Activated T-cell treated with anti-CD3 and anti-CD28 coated beads, Interleukin-2, amount 50 U/mL, for 4 hours (primary cell): ENCODE measurements at places on chromosomes 16 and 17. TPM values are rescaled to one million over a fixed set of nuclear protein-coding genes. Genes with fewer than 3 reads are reported as not detected.

DNA sequence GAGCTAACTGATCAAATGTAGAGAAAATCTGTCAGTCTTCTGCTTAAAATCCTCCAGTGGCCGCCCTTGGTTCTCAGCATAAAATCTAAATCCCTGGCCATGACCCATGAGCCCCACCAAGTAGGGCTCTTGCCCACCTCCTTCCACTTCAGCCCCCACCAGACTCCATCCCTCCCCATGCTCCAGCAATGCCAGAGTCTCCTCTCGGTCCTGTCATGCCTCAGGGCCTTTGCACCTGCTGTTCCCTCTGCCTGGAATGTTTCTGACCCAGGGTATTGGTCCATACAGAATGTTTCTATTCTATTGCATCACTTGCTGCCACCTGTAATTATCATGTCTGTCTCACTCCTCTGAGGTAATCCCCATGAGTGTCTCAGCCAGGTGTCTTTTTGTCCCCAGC, 22.4 kb downstream of the FA2H start:
- no peak for DNase-seq

DNA sequence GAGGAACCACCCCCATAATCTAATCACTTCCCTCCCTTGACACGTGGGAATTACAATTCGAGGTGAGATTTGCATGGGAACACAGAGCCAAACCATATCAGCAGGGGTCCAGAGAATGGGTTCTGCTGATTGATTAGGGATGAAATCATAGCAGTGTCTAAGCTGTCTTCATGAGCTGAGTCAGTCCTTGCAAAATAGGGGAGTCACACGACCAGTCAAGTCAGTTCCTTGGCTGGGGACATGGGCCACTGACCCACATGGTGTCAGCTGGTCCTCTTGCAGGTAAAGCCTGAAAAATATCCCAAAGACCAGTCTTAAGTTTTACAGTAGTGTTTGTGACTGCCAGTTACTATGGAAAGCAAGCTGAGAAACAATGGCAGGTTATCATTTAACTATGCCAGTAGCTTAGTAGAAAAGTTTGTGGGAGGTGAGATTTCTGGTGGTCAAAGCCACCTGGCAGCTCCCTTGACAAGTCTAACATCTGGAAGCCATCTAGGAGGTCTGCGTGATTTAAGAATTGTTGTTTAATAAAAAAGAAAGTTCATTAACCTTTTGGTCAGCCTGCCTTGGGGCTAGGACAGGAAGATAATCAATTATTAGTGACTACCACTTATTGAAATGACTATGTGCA, 15.7 kb upstream of the ATF7IP2 start:
- no peak for DNase-seq

The ZACN gene
- 4.9 TPM for total RNA-seq

GRCh38 chr16:72689851-72690250, 358.1 kb downstream of the ZFHX3 start:
- no peak for DNase-seq

- DNase-seq = no peak
These were observed 49.6 kb upstream of the IRF8 start for GRCh38 chr16:85849388-85849787.

DNA sequence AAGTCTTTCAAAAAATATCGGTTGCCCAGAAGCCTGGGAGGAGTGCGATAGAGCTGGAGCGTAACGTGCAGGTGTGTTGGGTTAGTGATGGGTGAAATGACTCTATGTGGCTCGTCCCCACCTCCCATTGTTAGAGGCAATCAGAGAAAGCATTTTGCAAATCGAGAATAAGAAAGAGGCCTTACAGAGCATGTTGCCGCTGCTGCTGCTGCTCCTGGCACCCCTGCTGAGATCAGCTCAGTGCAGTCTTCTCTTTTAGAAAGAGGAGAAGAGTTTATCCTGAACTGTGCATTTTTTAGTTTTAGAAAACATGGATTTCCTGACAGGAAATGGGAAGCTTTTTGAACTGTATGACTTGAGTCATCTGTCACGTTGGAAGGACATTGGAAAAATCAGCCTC, 774.5 kb upstream of the RBFOX1 start:
- no peak for DNase-seq
